ENCODE measurements at places on chromosomes 13 and 19.

DNA sequence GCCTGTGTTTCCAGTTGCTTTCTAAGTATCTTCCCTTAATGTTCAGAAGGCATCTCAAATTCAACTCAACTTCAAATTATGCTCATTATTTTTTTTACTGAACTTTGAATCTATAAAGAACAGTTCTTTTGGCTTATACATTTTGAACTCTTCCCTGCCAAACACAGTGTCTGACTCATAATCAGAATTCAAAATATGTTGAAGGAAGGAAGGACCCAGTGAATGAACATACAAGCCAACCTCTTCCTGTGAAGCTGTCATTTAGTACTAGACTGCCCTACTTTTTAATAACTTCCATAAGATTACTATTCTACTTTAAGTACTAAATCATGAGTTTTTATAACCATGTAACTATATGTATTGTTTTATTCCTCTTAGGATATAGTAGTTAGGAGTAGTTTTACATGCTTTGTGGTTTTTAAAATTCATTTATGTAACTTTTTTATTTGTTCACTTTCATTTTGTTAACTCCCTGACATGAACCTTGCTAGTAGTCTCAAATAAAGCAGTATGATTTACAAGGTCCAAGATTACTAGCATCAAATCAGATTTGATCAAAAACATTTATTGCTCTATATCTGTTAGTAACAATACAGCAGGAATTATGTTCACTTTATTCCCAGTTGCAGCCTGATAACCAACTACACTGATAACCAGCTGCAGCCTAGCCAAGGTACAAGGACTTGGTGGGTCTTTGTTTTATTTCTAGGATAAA lies 6.4 kb downstream of the NUDT15 start:
- no peak for DNase-seq

GRCh38 chr13:59538512-59538911 lies 625.2 kb downstream of the DIAPH3 start:
- no peak for DNase-seq

DNA sequence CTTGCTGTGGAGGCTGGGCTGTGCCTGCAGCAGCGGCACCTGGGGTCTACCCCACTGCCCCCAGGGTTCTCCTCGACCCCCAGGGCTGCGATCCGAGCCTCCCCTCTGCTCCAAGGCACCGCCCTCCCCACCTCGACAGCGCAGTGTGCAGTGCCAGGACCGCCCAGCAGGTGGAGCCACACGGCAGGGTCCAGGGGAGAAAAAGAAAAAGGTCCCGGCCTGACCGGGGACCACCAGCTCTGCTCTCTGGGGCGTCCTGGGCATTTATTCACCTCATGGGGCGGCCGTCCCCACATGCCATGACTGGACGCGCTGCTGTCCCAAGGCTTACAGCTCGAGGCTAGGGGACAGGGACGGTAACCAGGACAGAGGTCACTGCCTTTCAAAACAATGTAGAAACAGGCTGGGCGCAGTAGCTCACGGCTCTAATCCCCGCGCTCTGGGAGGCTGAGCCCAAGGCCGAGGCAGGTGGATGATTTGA lies 10.6 kb downstream of the REXO1 start:
- no peak for DNase-seq

DNA sequence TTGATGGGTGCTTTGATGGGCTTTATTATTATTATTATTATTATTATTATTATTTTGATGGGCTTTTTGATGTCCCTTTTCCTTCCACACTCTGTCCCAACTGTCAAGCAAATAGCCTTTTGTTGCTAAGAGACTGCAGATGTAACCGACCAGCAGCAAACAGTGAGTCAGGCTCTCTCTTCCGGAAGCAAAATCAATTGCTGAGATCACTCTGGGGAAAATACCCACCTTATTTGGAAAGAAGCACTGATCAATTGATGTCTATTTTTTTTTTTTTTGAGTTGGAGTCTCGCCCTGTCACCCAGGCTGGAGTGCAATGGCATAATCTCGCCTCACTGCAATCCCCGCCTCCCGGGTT lies 2.9 kb downstream of the LDLR start:
- no peak for DNase-seq

DNA sequence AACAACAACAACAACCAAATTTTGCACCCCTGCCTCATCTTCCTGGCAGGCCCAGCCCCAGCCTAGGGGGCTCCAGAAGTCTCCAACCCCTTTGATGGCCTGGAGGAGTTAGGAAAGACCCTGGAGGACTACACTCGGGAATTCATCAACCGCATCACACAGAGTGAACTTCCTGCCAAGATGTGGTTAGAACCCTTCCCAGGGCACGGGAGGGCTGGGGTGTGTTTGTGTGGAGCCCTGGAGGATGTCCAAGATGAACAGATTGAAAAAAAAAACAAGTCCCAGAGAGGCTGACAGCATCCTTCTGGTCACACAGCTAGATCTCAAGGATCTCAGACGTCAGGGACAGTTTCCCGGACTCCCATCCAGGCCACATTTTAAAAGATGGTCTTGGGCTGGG lies 13.3 kb downstream of the APOC1 start:
- DNase-seq: no peak

DNA sequence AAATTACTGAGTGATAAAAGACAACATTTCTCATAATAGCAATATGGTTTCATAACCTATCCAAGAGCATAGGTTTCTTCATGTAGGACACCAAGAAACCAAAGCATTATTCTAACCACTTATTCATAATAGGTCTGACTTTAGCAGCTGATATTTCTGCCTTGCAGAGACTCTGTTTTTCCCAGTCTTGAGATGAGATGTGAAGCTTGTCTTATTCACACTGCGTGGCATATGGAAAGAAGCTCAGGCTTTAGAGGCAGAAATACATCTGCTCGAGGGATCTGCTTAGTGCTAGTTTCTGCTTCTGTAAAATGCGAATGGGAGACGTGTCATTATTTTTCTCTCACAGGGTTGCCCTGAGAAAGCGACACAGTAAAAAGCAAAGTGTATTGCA lies 232.0 kb upstream of the SPRY2 start:
- DNase-seq: no peak

DNA sequence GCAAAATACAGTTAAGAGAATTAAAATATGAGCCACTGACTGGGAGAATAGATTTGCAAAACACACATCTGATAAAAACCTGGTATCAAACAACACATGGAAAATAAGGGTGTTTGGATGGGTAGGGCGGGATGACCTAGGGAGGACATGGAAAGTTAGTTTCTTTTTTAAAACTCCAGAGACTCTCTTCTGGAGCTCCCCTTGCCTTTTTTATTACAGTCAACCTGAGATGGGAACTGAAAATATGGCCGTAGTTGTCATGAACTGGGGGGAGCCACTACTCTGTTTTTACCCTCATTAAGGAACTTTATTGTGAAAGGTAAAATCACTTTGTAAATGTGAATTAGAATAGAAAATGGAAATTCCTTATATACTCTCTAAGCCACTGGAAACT lies 113.0 kb downstream of the ATP11A start:
- no peak for DNase-seq

DNA sequence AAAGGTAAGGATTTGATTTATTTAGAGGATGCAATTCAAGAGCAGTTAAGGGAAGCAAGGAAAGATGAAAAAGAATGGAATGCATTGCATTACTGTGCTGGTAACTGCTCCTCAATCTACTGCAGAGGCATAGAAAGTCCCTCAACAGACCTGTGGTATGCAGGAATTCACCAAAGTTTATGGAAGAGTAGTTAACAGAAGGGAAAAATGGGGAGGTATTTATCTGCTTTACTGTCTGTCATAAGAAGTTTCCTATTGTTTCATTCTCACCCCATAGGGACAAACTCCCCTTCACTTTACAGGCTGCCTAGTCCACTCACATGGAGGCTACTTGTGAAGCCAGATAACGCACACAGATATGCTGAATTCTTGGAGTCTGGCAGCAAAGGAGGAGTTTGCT lies 354.9 kb upstream of the SPRY2 start:
- DNase-seq: no peak

DNA sequence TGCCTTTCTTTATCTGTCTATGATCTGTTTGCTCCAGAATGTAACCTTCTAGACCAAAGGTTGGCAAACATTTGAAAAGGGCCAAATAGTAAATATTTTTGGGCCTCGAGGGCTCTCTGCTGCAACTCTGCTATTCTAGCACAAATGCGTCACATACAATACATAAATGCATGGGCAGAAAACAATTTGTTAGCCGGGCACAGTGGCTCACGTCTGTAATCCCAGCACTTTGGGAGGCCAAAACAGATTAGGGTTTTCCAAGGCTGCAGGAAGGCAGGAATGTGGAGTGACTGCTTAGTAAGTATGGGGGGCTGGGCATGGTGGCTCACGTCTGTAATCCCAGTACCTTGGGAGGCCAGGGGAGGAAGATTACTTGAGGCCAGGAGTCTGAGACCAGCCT lies 21.9 kb upstream of the EVI5L start:
- no peak for DNase-seq

DNA sequence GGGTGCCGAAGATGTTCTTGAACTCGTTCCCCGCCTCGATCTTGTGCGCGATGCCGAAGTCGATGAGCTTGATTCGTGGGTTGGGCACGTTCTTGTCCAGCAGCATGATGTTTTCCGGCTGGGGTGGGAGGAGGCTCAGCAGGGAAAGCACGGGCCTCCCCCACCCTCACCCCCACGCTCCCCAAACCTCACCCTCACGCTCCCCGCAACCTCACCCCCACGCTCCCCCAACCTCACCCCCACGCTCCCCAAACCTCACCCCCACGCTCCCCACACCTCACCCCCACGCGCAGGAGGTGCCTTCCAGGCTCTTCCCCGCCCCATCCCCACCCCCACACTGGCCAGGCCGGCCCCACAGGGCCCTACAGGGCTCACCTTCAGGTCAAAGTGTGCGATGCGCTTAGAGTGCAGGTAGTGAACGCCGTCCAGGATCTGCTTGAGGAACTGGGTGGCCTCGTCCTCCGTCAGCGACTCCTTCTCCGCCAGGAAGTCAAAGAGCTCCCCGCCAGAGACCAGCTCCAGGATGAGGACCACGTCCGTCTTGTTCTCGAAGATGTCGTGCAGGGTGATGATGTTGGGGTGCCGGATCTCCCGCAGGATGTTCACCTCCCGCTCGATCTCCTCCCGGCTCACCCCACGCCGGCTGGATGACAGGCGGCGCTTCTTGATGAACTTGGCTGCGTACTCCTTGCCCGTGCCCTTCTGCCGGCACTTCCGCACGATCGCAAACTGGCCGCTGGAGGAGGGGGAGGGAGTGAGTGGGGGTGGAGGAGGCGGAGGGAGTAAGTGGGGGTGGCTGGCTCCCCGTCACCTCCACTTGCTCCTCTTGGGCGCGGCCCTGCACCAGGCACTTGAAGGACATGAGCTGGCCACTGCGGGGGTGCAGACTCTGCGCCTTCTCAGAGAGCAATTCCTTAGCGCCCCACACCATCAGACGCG lies 6.4 kb downstream of the DAPK3 start:
- no peak for DNase-seq

GRCh38 chr13:79245937-79246577 lies 160.0 kb downstream of the RBM26 start:
- DNase-seq: no peak

DNA sequence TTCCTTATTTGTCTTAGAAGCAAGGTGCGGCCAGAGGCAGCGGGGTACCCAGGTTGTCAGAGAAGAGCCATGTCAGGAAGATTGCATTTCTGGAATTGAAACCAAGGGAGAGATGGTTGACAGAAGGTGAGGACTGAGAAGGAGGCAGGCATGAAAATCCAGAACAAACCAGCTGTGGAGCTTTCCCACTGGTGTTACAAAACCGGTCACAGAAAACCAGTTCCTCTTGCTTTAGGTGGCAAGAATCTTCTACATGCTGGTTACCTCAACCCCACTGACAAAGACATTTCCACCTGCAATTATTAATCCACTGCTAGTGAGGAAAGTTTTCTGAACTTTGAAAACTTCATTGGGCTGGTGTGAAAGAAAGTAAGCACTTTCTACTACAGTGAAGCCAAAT lies 64.0 kb upstream of the MED4 start:
- DNase-seq: no peak

- no peak for DNase-seq
These were observed 28.9 kb downstream of the ARL11 start for GRCh38 chr13:49657241-49657641.

- DNase-seq: no peak
These were observed 151.1 kb downstream of the KLF12 start for GRCh38 chr13:73983109-73983508.

- DNase-seq: no peak
These were observed 388.6 kb upstream of the MIR17HG start for GRCh38 chr13:90958866-90959265.

DNA sequence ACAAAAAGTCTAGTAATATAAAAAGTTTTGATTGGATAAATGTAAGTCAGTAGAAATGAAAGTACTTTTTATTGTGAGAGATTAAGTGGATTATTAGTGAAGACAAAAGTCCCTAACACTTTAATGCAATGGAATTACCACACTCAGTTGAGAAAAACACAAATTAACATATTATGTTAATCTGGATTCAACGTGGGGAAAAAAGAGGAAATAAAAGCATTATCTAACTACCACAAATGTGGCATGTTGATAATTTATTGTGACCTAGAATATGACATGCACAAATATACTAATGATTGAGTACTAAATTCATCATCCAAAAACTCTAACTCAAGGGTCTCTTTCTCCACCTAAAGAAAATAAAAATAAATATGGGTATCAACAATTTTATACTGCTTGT lies 41.5 kb downstream of the FOXO1 start:
- DNase-seq: no peak

GRCh38 chr13:43433691-43434141 lies 353.1 kb downstream of the ENOX1 start:
- DNase-seq: no peak

DNA sequence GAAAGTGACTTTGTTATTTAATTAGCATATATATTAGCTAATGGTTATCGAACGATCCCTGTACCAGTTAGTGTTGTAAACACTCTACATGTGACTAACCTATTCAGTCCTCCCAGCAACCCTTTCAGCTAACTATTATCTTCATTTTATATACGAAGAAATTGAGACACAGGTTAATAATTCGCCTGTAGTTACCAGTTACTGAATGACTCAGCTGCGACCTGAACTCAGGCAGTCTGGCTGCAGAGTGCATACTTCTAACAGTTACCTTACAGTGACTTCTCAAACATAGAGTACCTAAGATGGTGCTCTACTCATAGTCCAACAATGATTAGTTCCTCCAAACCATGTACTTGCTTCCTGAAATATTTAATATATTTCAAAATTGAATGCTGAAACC lies 117.7 kb downstream of the FNDC3A start:
- DNase-seq: no peak

- no peak for DNase-seq
These were observed 1877.7 kb upstream of the PRR20A start for GRCh38 chr13:55263045-55263444.

GRCh38 chr13:42602906-42603305 lies 29.0 kb downstream of the TNFSF11 start:
- no peak for DNase-seq

GRCh38 chr19:41530761-41531301 lies 45.1 kb upstream of the CEACAM21 start:
- DNase-seq: no peak
